ENCODE measurements at places on chromosomes 12 and 14. TPM values are rescaled to one million over a fixed set of nuclear protein-coding genes. Genes with fewer than 3 reads are reported as not detected.

DNA sequence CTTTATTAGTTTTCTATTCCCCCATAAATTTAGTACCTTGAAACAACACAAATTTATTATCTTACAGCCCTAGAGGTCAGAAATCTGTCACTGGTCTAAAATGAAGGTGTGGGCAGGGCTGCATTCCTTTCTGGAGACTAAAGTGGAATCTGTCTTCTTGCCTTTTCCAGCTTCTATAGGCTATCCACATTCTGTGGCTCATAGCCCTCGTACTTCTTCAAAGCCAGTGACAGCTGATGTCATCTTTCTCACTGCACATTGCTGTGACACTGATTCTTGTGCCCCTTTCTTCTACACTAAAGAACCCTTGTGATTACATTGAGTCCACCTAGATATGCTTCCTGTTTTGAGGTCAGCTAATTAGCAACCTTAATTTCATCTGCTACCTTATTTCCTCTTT is 23.2 kb upstream of the DCN start:
- DNase-seq = no peak

The PTPN6 gene
- 20.7 TPM for polyA plus RNA-seq

The KRT75 gene
- polyA plus RNA-seq = not detected

The KRT82 gene
- polyA plus RNA-seq = not detected

GRCh38 chr12:131441638-131442336 is 269.1 kb upstream of the SFSWAP start:
- DNase-seq = no peak

DNA sequence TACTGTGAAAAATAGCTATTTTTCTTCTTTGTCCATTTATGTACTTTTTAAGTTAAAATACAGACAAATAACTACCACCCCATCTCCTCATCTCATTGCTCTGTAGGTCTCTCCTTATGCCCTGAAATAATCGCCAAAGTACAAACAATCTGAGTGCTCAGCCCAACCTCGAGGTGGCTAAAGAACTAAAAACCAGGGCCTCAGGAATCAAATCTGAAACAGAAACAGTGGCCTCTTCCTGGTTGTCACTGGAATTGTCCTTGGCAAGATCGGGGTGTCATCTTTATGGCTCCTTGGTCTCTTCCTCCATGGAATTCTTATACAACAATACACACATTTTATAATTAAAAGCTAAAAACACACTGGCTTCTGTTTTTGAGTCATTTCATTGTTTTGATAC is 182.4 kb downstream of the ASCL1 start:
- no peak for DNase-seq

DNA sequence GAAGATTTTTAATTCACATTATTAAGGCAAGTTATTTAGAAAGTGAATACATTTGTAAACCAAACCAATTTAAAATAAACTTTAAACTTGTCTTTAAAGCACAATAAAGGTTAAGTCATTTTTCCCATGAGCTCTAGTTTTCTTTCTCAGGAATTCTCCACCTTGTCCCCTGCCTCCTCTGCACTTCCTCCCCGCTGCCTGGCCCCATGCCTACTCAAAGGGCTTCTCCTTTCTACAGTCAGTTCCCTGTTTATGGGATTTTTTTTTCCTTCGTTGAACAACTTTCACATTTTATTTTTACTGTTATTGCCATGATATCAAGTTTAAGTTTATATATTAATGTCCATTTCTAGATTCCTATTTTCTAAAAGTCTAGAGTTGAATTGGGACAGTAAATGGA is 223.0 kb downstream of the SLC25A21 start:
- DNase-seq = no peak

The FAIM2 gene
- 0.29 TPM for polyA plus RNA-seq

DNA sequence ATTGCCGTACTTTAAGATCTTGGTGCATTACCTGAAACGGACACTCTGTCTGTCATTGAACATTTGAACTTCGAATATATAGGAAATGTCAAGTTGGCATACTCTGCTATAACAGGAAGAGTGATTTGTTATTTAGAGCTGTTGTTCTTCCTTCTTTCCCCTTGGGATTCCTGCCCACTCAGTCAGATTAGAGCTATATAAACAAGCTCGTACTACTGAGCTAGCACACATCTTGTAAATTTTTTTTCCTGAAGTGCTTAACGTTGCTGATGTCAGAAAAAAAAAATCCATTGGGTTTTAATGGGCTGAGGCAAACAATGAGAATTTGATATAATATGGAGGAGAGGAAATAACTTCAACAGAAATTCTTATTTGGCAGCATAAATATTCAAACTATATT is 26.8 kb downstream of the RGS6 start:
- no peak for DNase-seq

The HNRNPA1 gene
- polyA plus RNA-seq = 4,313 TPM
